Kidney (tissue), 22 donors: ENCODE measurements at places on chromosomes 4 and X.

DNA sequence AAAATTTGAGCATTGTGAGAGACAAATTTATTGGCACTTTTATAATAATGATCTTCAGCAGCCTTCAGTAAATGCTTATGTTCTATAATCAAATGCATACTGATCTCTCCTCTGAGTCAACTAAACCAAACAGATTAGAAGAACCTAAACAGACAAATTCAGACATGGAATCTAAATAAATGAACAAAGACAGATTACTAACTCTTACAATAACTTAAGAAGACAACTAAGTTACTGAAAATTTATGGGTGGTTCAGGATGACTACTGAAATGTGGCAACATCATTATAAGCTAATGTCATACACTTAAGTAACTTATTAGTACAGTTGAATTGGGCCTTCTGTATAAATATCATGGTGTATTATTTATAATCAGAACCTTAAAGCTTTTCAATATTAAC, 127.3 kb downstream of the NEK1 start:
- DNase-seq = no peak

- no peak for DNase-seq
Observed at GRCh38 chrX:23575281-23575680, 92.0 kb upstream of the PRDX4 start.

DNA sequence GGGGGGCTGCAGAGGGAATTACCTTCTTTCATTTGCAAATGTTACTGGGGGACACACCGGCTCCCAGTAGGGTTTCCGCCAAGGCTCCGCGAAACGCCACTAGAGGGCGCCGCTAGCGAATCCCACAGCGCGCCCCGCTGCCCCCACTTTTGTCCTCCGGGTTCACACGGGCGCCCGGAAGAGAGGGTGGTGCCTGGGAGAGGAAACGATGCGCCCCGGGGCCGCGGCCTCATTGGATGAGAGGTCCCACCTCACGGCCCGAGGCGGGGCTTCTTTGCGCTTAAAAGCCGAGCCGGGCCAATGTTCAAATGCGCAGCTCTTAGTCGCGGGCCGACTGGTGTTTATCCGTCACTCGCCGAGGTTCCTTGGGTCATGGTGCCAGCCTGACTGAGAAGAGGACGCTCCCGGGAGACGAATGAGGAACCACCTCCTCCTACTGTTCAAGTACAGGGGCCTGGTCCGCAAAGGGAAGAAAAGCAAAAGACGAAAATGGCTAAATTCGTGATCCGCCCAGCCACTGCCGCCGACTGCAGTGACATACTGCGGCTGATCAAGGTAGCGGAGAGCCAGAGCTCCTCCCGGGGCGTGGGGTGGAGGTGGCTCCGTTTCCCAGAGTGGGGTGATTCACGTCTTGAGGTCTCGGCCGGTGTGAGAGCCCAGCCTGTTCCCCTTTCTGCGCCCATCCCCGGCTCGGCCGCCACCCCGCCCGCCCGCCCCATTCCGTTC, at the start of gene SAT1:
Gene SAT1, plus strand, starts transcription at position 311 of the 726 bp plus-strand sequence. Its CDS starts 179 bp downstream, at position 490.
- peak; percentile 98 for DNase-seq

GRCh38 chr4:118224243-118224829, 128.5 kb downstream of the PRSS12 start:
- DNase-seq = no peak
